ENCODE measurements at places on chromosomes 7 and 10.
A peak's percentile ranks its signal among the peaks of the same experiment; 100 is the strongest.

DNA sequence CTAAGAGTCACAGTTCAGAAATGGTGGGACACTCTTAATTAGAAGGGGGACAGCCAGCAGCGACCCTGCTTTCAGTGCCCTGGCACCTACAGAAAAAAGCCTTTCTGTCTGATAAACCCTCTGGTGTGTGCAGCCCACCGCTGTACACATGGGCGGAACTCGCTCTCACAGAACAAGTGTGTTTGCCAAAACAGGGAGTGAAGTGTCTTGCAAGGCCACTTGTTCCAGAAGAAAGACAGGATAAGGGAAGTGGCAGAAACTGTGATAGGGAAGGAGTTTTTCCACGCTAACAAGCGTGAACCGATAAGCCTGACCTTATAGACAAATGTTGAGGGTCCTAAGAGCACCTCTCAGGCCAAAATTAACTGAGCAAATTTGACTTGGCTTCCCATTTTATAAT, 203.7 kb upstream of the TCF7L2 start:
- DNase-seq: no peak

DNA sequence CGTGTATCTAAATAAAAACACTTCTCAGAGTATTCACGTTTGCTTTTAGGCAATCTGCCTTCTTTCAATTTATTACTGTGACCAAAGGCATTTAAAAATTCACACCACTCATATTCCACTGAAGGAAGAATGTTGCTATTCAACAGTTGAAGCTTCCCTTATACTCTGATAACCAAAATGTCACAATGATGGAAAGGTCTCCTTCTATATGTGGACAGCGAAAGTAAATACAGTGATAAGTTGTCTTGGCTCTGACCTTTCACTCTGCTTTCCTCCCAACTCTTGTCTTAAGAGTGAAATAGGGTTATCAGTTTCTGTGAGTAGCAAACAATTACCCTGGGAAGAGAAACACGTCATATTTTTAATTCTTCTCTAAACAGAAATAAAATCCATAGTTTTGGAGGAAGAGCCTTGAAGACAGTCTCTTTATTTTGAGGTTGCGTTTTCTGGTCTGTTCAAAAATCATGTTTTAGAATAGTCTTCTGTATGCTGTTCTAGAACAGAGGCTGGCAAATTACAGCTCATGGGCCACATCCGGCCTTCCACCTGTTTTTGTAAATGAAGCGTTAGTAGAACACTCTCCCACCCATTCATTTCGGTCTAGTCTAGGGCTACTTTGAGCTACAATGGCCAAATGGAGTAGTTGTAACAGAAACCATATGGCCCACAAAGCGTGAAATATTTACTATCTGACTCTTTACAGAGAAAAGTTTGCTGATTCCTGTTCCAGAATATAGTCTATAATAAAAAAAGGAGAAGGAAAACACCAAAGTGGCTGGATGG, 41.3 kb downstream of the ETV1 start:
- peak; percentile 22 for DNase-seq

DNA sequence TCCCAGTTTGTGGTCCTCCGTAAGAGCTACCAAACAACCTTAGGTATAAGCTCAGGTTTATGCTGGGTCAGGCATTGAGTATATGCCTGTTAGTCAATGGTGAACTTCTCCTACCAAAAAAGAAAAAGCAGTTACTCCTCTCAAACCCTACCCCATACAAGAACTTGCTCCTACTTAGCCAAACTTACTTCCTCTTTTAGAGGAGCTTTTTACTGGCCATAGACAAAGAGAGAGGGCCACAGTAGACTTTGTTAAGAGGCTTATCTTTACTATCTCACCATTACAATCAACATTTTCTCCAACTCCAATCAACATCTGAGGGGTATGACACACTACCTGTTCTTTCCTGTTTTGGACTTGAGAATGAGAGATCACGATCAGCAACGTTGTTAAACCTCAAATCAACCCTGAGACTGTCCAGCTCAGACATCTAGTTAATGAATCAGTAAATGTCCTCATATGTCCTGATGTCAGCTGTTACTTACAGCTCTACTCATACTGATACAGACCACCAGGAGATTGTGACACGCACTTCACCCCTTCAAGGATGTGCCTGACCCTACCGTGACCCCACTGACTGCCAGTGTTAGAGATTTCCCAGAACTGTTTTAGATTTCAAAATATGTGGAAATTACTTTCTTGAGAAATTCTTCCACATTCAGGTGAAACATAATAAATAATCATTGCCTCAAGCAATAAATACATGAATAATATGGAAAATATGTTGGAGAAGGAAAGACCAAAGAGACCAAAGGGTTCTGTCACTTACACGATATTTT, 18.4 kb upstream of the CCDC71L start:
- DNase-seq: no peak

- no peak for DNase-seq
Observed at GRCh38 chr10:6507311-6507710, 72.8 kb downstream of the PRKCQ start.

DNA sequence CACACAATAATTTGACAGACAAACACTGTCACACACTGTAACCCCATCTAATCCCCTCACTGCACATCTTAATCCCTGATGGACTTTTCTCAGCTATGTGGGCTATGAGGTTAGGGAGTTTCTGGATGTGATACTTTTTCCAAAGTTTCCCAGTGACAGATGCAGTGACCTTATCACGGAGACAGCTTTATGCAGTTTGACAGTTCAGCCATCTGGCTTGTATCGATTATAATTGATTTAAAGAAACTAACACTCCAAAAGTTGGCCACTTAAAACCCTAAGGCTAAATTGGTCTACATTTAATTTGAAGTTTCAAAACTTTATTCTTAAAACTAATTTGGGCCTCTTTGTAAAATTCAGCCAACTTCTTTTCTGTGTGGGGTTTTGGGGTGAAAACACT, 196.7 kb downstream of the SDK1 start:
- DNase-seq: no peak

DNA sequence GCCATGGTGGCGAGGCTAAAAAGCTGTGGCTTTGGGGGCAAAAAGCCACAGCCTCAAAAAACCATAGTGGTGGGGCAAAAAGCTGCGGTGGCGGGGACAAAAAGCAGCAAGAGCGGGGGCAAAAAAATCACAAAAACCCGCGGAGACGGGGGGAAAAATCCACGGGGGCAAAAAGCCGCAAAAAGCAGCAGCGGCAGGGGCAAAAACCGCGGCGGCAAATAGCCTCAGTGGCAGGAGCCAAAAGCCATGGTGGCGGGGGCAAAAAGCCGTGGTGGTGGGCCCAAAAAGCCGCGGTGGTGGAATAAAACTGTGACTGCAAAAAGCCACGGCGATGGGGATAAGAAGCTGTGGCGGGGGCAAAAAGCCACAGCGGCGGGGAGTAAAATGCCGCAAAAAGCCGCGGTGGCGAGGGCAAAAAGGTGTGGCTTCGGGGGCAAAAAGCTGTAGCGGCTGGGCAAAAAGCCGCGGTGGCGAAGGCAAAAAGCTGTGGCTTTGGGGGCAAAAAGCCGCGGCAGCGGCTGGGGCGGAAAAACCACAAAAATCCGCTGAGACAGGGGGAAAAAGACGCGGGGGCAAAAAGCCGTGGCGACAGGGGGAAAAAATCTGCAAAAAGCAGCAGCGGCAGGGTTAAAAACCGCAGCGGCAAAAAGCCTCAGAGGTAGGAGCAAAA, 526.6 kb downstream of the ZNF33B start:
- no peak for DNase-seq

DNA sequence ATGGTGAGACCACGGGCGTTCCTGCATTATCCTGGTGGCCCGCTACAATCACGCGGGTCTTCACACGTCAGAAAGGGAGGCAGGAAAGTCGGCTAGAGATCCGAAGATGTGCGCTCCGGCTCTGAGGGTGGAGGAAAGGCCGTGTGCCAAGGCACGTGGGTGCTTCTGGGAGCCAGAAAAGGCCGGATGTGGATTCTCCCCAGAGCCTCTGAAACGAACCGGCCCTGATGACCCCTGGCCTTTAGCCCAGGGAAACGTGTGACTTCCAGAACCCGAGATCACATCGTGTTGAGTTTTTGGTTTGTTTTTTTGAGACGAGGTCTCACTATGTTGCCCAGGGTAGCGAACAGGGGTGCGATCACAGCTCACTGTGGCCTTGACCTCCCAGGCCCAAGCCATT, 244.2 kb downstream of the ELFN1 start:
- no peak for DNase-seq

- DNase-seq: no peak
Observed at GRCh38 chr7:95886501-95887090, 114.2 kb downstream of the DYNC1I1 start.

GRCh38 chr7:157044147-157044687, 33.8 kb upstream of the MNX1 start:
- no peak for DNase-seq

DNA sequence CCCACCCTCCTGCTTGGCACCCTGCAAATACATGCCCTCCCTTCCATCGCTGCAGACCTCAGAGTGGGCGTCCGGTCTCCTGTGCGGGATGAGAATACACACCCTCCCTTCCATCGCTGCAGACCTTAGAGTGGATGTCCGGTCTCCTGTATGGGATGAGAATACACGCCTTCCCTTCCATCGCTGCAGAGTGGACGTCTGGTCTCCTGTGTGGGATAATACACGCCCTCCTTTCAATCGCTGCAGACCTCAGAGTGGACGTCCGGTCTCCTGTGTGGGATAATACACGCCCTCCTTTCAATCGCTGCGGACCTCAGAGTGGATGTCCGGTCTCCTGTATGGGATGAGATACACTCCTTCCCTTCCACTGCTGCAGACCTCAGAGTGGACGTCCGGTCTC, 128.1 kb downstream of the VIPR2 start:
- DNase-seq: no peak

DNA sequence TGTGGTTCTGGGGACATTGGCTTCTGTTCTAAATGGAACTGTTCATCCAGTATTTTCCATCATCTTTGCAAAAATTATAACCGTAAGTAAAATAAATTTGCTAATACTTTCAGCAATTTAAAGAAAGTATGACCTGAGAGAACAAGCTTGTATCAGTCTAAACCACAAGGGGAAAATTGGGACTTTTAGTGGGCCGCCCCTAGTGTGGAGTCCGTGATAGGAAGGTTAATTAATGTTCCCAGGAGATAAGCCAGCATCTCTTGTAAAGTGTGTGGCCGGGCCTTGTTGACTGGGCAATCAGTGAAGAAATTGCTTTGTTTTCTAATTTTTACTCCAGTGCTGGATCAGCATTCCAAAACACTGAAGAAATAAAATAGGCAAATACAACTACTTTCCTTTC, 83.0 kb downstream of the ABCB5 start:
- no peak for DNase-seq

DNA sequence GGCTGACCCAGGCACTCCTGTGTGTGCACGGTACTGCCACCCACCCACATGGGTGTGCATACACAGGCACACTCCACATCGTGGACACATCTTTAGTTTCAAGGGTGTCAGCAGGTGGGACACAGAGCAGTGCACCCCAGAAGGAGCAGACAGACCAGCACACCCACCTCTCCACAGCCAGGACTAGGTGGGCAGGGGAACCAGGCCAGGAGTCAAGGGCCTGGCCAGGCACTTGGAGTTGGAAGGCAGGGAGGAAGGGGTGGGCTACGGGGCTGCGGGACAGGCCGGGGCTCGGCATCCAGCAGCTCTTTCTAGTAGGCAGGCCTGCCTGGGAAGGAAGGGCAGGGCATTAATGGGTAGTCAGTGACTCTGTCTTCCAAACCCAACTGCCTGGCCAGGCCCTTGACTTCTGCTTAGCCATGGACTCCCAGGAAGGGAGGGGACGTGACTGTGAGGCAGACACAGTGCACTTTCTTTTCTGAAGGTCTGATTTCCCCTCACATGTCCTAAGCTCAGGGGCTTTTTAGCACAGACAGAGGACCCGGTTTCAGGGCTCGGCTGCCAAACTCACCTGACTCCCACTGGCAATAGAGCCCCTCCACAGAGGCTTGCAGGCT, 14.6 kb downstream of the RASGEF1A start:
- no peak for DNase-seq

DNA sequence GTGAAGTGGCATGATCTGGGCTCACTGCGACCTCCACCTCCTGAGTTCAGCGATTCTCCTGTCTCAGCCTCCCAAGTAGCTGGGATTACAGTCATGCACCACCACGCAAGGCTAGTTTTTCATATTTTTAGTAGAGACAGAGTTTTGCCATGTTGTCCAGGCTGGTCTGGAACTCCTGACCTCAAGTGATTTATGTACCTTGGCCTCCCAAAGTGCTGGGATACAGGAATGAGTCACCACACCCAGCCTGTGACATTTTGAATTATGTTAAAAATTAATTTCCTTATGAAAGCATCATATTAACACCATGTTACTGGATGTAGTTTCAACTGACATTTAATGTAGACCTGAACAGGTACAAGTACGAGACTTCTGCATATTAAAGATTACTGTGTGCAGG, 24.3 kb downstream of the ABCB4 start:
- DNase-seq: no peak

DNA sequence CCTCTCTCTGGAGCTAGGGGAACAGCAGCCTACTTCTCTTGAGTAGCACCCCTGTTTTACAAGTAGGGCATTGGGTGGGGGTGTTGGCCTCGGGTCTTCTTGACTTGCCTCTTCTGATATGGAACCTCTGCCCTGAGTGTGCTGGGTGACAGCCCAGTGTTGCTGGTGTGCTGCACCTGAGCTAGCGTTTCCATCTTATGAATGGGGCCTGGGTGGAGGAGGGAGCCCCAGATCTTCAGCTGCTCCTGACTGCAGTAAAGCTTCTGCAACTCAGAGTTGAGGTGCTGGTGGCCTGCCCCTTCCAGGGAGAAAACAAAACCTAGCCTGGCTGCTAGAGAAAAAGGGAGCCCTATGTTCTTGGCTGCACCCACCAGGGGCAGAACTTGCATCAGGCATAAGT, 202.5 kb upstream of the SHH start:
- DNase-seq: no peak

DNA sequence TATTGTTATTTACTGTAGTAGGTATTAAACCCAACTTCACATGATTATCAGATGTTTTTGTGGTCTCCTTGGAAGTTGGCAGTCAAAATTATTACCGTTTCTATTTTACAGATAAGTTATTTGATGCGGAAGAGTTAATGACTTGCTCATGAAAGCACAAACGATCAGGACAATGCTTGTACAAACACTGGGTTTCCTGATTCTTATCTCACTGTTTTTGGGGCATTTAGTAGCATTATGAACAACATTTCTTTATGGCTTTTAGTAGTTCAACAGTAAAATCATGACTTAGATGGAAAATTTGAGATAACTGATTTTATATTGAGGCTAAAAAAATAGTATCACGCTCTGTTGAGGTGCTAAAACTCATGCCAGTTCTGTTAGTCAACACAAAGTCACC, 361.5 kb upstream of the MBL2 start:
- DNase-seq: no peak

Data from NCI-H187 (cell line).